CD4-positive, alpha-beta T cell treated with Interleukin-15 for 1 hour (primary cell): ENCODE measurements at places on chromosomes 7 and 10.

DNA sequence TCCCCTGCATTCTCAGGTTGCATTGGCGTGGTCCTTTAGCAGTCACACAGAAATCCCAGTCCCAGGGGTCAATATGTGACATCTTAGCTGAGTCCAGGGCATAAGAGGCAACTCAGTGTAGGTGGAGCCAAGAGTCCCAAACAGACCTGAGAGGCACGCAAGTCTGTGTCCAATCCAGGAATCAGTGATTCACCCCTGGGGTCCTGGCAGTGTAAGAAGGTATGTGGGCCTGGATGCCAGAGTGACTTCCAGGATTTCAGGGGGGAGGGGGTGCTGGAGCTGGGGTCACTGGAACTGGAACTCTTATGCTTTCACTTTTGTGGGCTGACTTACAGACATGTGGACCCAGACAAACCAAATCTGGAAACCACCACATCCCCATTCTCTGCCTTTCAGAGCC is 26.8 kb downstream of the FRMPD2 start:
- DNase-seq: no peak

DNA sequence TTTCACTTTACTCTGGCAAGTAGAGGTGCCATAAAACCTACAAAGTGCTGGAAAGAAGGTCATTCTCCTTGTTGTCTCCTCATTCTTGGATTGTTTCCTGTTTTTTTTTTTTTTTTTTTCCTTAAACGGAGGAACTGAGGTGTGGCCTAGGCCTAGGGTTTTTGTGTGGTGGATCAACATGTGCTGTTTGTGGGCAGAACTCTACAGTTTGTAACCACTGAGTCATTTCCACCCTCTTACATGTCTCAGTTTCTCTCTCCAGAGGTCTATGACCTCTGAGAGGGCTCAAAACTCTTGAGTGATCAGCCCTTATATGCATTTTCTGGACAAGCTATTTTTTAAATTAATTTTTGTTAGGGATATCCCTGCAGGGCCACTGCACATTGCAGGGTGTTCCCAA is 296.0 kb downstream of the PPP1R3A start:
- DNase-seq: no peak

- no peak for DNase-seq
These were observed 8.2 kb upstream of the FAS start for GRCh38 chr10:88982366-88982765.

- no peak for DNase-seq
These were observed 119.9 kb downstream of the CCNY start for GRCh38 chr10:35456153-35456720.

GRCh38 chr10:37732685-37733084 is 124.7 kb downstream of the ZNF248 start:
- DNase-seq: no peak

DNA sequence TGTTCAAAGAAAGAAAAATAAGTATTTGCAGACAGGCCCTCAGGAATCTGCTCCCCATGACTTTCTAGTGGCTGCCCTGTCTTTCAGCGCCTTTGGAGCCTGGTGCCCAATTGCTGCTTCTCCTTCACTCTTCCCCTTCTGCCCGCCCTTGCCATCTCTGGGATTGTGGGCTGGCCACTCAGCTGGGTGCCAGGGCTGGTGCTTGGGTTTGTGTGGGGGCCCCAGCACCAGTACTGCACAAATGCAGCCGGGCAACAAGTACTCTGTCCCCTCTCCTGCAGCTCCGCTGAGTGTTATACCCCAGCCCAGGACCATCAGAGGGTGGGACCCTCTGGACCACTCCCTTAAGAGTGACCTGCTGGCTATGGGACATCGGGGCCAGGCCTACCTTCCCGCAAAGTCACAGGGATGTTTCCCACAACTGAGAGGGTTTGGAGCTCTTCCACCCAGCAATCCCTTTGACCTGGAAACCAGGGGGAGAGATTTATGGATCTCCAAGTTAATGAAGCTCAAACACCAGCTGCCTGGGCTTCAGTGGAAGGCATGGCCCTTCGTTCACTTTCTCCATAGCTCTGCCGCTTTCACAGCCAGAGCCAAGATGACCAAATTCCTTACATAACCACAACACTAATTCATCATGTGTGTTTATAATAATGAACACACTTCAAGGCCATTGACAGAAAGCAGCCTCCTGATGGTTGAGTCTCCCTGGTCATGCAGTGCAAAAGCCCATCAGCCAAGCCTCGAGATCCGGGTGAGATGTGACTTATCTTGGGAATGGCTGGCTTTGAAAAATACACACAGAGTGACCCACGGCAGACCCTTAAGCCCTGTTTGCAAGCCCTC is 313.9 kb upstream of the ZNF32 start:
- no peak for DNase-seq

GRCh38 chr7:120833546-120833945 is 24.4 kb downstream of the TSPAN12 start:
- no peak for DNase-seq

- DNase-seq: no peak
These were observed 153.7 kb downstream of the PLXNA4 start for GRCh38 chr7:132422502-132423111.

GRCh38 chr7:142796501-142797390 is 26.0 kb downstream of the PRSS2 start:
- peak; percentile 30 for DNase-seq
